T-helper 2 cell treated with Interferon-gamma antibody and Interleukin-4, amounts not matched to agents 5 μg/mL and 100 μg/mL, for 36 hours (primary cell): ENCODE measurements at places on chromosomes 7 and 10.

GRCh38 chr7:100714725-100715124 is 5.5 kb upstream of the EPO start:
- no peak for DNase-seq

DNA sequence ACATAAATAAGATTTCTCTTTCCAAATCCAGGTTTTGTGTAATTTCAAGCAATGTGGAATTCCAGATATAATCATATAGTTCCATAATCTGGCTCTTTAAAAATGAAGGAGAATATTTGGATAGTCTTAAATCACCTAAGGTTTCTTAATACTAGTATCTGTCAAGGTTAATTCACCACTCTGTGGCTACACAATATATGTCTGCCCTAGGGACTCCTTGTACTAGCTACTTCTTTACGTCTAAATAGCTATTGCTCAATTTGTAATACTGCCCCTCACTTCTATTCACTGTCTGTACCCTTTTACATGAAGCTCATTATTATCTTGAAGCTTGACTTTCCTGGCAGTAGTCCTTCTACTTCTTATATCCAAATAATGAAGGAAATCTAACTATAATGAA is 47.2 kb downstream of the CACNA2D1 start:
- DNase-seq: no peak

- DNase-seq: no peak
Measured at GRCh38 chr10:59227136-59227673, 50.8 kb downstream of the PHYHIPL start.

DNA sequence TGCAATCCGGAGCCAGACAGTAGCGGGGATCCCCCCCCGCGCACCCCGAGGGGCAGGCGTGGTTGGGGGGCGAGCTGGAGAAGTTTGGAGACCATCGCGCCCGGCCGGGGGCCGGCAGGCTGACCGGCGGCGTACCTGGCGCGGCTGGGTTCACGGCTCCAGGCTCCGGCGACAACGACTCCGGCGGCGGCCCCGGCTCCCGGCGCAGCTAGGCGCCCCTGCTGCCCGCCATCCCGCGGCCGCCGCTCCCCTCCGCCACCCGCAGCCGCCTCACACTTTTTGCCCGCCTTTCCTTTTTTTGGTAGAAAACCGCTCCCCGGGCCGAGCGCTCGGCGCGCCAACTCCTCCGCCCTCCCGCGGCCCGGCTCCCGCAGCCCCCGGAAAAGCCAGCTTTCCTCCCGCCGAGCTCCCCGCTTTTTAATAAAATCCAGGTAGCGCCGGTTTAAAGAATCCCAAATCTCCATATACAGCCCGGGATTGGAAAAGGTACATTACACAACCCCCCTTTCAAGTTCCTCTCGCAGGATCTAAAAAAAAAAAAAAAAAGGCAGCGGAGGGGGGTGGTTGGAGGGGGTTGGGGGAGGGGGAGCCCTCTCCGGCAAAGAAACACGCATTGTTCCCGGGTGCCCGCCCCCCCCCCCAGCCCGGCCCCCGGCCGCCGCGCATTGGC is at the start of gene TNRC18:
Gene TNRC18, minus strand, starts transcription at position 529 of the 670 bp plus-strand sequence. CDS start 2,588 bp downstream, outside the sequence.
- DNase-seq: no peak

DNA sequence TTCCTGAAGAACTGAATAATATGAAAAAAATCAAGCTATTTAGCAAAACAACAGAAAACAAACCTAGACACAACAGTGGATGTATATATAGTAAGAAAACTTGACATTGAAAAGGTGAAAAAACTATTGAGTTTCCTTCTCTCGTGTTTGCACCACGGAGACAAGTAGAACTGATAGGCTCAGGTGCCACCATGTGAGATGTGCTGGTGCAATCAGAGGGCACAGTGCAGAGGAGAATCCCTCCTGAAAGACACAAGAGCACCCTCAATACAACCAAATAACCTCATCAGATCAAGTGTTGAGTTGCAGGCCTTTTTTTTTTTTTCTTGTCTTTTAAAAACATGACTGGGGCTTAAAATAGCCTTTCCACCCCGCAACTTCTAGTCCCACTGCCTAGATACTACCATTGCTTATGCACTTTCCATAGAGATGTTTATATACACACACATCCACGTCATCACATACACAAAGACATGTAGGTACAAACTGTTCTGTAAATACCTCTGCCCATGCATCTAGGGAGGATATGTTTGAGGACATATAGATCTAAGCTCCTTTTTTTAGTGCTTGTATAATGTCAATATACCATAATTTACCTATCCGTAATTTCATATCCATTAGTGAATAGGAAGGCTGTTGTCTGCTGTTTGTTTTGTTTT is 54.1 kb downstream of the UBE2H start:
- no peak for DNase-seq

- no peak for DNase-seq
Measured at GRCh38 chr7:30694218-30694745, 12.0 kb upstream of the CRHR2 start.

DNA sequence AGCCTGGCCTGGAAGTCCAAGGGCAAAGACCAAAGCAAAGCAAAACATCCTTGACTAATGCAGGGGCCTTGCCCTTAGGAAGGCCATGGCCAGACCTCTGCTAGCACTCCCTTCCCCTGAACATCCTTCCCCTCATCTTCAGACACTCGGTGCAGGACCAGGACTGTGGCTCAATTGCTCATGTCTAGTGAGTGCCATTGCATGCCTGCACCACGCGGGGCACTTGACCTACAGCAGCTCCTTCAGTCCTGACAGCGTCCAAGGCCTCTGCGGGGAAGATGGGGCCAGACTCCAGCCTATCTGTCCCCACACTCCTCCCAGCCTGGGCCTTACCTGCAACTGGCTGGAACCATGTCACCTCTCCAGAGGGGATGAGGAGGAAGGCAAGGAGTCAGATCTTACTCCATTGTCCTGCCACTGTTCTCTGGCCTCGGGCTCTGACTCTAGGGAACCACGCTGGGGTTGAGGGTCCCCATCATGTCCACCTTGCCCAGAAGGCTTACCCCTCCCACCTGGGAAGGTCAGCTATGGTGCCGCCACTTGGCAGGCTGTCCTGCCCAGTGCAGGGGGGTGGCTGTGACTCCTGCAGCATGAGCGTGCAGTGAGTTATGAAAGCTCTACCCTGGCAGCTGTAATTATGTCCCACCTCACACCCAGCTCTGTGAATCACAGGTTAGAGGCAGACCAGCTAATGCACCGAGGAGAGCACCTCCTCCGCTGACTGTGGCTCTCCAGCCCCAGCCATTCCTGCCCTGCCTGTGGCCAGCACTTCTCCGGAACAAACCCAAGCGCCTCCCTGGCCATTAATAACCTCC is 16.1 kb downstream of the DRGX start:
- no peak for DNase-seq

- DNase-seq: no peak
Measured at GRCh38 chr7:36283181-36283580, 106.5 kb upstream of the ANLN start.

DNA sequence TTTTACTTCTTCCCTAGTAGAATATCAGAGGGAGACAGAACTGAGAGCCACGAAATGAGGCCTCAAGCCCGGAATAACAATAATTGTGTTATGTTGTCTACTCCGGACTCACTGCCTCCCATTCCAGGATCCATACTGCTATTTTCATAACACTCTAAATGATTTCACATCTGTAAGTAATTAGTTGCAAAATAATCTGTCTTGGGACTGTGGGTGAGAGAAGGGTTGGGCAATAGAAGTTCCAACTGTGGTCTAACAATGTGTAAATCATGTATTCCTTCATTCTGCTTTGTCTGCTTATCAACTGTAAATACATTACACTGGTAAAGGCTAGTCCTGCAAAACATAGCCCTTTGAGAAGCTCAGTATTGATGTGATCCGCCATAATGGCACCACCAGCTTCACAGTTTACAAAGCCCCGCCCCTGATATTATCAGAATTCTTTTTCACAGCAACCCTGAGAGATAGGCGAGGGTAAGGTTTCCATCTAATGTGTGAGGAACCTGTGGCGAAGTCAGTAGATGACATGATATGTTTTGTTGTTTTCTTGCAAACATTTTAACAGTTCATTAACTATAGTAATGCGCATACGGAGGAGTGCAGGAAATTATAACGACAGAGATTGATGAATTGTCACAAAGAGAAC is 265.7 kb upstream of the BMPER start:
- no peak for DNase-seq

DNA sequence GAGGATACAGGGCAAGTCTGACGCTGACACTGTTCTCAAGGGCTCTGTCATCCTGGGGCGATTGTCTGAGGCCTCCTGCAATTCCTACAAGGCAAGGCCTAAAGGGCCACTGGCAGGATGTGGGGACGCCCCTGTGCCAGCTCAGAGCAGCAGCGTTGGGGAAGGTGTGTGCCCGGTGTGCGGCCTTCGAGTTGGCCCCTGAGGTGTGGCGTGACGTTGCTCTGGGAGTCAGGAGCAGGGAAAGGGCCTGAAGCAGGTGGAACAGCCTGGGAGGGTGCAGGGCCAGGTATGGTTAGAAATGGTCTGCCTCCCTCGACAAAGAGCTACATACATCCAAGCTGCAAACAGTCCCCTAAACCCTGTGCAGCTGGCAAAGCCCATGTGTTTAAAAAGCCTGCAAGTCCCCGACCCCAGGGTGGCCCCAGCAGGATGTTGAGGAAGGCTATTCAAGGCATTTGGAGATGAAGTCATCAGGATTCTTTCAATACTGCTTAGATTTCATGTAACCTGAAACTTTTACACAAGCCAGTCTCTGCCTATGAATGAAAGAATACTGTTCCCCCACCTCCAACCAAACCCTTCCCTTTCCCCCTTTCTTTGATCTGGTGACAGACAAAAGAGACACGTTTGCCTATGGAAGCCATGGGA is 142.5 kb upstream of the TNS3 start:
- DNase-seq: no peak

DNA sequence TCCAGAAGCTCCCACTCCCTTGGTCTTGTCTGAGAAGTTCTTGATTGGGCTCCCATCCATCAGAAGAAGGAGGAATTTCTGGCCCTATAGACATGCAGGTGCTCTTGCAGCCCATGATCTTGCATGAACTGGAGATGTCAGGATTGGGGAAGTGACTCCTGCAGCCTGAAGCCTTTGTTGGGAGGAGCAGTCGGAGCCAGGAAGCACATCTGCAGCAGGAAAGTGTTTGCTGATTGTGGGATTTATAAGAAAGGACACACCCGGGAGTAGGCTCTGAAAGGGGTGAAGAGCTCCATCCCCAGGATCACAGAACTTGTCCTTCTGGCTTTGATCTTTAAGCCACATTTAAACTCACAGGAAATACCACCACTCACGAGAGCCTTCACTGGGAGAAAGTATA is 185.2 kb downstream of the DYNC1I1 start:
- DNase-seq: no peak

- DNase-seq: no peak
Measured at GRCh38 chr7:8146788-8147413, 115.1 kb downstream of the ICA1 start.

GRCh38 chr10:86178401-86179152 is 188.0 kb downstream of the GRID1 start:
- DNase-seq: no peak

DNA sequence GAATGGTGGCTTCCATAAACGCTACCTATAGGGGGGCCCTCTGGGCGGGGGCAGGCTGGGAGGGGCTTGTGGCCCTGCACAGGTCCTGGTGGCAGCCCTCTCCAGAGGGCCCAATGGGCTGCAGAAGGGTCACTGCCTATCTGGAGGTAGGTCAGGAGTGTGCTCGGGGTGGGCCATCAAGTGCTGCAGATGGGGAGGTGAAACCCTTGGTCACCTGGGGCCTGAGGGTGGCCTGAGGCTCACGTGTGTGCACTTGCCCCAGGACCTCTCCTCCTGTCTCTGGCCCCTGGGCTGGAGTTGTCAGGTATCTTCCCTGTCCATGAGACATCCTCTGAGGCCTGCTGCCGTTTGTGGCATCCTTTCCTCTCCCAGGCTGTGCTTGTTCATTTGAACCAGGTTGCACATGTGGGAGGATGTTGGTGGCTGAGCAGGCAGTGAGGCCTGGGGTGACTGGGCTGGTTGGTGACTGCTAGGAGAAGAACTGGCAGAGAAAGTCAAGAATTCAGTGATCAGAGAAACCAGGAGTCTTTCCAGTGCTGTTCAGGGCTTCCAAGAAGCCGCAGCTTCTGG is 21.1 kb upstream of the SH2D4B start:
- DNase-seq: no peak

GRCh38 chr7:30412782-30413504 is 65.6 kb downstream of the NOD1 start:
- no peak for DNase-seq
